ENCODE measurements at places on chromosomes 1 and 21. TPM values are rescaled to one million over a fixed set of nuclear protein-coding genes. Genes with fewer than 3 reads are reported as not detected.

DNA sequence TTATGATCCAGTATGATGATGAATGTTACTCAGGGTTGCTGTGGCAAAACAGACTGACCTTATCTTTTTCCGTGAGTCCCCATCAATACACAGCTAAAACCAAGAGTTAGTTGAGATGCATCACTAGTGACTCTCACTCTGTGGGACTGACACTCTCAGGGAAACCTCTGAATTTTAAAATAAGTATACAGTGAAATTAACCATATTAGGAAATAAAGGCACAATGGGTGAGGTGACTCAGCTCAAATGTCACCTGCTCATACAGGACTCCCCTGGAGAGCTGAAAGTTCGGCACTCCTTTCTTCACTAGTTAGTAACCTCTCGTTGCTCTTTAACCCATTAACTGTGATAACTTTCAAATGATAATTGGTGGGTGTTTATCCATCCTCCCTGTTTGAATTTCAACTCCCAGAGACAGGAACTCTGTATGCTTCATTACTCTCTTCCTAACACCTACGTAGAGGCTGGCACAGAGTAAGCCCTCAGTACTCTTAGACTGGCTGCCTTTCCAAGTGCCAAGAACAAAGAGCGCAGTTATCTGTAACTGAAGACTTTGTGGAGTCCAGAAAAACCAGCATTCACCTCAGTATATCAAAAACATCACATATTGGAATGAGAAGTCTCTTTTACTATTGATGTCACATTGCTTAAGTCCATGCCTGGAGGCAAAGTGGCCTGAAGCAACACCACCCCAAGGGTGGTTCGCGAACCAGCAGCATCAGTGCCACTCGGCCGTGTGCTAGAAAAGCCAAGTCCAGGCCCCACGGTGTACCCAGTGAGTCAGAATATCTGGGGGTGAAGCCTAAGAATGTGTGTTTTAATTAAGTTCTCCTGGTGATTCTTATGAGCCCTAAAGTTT is 91.1 kb downstream of the NIBAN1 start:
- H3K36me3 ChIP-seq: peaks cover 11% of the 10 kb centered on the region
- H3K27me3 ChIP-seq: peaks cover 4% of the 10 kb centered on the region
- peak; percentile 37 for DNase-seq
- H3K4me1 ChIP-seq: peaks cover 27% of the 10 kb centered on the region
- no peak overlapping the region for H3K4me3 ChIP-seq

DNA sequence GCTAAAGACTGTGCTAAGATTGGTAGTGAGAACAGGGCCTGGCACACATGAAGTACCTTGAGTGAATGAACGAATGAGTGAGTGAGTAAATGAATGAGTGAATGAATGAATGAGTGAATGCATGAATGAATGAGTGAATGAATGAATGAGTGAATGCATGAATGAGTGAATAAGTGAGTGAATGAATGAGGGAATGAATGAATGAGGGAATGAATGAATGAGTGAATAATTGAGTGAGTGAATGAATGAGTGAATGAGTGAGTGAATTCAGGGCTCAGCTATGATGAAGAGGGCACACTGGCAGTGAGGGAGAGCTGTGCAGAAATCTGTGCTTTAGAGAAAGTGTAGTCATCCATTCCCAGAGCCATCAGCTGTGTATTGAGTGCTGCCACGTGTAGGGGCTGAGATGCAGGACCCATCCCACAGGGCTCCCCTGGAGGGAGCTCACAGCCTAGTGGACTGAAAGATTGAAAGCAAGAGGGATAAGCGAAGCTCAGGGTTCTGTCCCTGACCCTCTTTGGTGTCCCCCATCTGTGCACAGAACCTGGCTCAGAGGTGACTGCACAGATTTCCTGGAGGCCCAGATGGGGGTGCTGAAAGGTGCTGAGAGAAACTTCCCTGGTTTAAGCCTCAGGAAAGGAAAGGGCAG is 217.9 kb upstream of the VAMP3 start:
- peaks cover 9% of the 10 kb centered on the region for H3K27me3 ChIP-seq
- DNase-seq: no peak
- no peaks in the 10 kb centered on the region for H3K36me3 ChIP-seq
- no peak overlapping the region for H3K4me3 ChIP-seq
- H3K27ac ChIP-seq: no peak overlapping the region

TLR5 gene
- 0.11 TPM for total RNA-seq

CCDC24 gene
- 1.4 TPM for total RNA-seq

FCRL4 gene
- total RNA-seq: not detected

SLC5A9 gene
- total RNA-seq: not detected

DNAJC28 gene
- 0.22 TPM for total RNA-seq
